Stimulated activated CD4-positive, alpha-beta T cell treated with anti-CD3 and anti-CD28 coated beads, Interleukin-2, amount 100 ng/mL, for 24 hours (primary cell): ENCODE measurements at places on chromosomes 5 and 9.
A peak's percentile ranks its signal among the peaks of the same experiment; 100 is the strongest.

DNA sequence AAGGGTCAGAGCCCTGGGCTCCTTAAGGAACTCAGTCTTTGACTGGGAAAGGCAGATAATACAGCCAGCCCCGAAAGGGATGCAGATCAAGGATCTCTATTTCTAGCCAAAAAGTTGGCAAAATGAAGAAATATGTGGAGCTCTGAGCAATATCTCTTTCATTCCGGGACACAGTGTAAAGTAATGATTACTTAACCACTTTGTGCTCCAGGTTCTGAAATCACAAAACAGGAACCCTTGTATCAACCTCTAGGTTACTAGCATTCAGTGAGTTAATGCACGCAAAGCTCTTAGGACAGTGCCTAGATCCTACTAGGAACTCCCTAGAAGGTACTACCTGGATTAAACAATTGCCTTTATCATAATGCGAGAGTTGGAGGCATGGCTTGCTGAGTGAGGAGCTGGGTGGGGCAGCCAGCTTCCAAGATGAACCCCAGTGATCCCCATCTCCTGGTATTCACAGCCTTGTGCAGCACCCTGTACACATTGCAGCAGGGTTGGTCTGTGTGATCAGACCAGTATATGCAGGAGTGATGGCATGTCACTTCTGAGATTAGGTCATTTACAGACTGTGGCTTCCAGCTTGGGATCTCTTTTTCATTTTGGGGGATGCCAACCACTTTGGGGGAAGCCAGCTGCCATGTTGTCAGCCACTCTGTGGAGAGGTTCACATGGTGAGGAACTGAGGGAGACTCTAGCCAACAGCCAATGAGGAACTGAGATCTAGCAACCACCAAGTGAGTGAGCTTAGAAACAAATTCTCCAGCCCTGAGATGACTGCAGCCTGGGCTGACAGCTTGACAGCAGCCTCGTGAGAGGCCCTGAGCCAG lies 103.1 kb upstream of the SLC44A1 start:
- no peak for DNase-seq

DNA sequence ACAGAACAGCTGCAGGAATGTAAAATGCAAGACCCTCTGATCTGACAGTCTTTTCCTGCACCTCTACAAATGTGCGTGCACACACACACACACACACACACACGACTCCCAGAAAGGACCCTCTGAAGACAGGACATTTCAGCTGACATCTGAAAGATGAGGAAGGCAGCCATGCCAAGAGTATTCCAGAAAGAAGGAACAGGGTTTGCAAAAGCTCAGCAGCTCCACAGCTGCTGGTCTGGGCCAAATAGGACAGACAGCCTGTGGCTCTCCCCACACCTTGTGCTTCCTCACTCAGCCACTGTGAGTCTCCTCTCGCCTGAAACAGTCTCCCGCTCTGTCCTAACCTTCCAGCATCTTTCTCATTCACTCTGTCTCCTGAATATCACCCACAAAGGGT lies 189.0 kb downstream of the PALM2AKAP2 start:
- no peak for DNase-seq

GRCh38 chr5:73298772-73299630 lies 126.0 kb downstream of the TMEM174 start:
- DNase-seq = peak; percentile 41

GRCh38 chr5:80282054-80282453 lies 26.2 kb upstream of the SERINC5 start:
- DNase-seq = no peak

DNA sequence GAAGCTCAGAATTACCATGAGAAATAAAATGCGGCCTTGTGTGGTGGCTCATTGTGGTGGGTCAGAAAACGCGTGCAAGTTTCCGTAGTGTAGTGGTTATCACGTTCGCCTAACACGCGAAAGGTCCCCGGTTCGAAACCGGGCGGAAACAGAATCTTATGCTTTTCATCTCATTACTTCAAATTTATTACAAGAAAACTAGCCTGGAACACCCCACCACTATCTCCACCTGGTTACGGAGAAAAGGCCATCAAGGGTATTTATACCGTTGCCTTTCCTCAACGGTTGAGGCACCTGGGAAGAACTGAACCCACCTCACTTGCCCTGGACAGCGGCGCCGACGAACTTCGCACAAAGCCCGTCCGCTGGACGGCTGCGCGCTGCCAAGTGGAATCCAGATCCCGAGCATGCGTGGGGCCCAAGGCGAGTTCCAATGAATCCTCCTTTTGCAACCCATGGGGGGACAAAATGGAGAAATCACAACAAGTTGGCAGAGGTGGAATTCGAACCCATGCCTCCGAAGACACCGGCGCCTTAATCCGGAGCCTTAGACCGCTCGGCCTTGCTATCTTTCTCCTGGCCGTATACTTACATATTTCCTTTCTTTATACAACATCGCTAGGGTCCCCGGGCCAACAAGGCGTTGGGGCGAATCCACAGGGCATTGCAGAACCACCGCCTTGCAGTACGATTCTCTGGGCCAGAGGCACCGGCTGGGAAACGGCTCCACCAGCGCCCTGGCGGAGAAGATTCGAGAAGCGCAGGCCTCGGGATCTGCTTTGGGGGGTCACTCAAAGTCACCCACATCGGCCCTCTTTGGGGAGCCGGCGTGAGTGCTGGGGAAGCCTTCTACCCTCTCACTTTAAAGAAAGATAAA lies 16.9 kb downstream of the OR2V2 start:
- DNase-seq = peak; percentile 78

DNA sequence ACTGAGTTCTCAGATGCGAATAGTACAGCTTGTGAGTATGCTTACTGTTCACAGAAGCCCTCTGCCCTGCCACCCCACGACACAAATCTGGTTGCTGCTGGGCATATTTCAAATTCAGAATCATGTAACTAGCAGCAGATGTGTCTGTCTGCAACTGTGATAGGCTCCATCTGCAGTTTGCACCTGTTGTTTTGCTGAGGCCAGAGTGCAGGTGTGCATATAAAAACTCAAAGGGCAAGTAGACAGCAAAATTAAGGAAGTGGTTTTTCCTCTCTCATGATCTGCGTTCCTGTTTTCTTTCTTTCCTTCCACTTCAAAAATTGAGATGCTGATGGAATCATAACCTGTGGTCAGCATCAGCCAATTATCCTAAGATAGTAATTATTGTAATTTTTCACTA lies 1000.5 kb downstream of the PTPRD start:
- DNase-seq = no peak

- no peak for DNase-seq
Observed at GRCh38 chr5:157677931-157678330, 6.6 kb downstream of the C5orf52 start.

GRCh38 chr9:113989714-113990569 lies 88.2 kb downstream of the AMBP start:
- DNase-seq = no peak

GRCh38 chr5:73153513-73153912 lies 19.5 kb upstream of the TMEM174 start:
- DNase-seq = no peak

DNA sequence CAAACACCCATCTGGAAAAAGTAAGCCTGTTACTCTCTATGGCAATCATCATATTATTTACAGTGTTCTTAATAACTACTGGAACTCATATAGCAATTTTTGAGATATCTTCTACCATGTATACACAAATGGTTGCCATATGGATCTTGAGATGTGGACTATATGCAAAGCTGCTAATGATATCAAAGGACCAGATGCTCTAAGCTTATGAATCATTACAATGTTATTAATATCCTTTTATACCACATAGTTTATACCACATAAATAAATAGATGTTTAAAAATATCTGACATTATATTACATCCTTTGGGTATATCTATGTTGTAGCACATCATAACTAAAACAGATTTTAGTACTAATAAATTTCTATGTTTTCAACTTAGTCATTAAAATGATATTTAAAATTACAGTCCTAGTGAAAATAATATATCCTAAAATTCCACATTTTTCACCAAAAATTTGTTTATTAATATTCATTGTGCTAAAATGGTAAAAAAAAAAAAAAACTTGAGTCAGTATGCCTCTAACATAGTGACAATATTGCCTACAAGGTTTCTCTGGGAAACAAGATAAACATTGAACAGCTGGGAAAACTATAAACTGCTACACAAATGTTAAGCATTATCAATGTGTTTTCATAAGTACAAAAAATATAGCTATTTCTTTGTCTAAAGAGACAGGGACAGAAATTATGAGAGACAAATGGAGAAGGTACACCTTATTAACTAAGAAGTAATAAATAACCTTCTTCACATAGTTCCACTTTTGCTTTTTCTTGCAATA lies 85.5 kb downstream of the DTWD2 start:
- DNase-seq = no peak

GRCh38 chr9:136791516-136792276 lies 552 bp downstream of the TMEM141 start:
- peak; percentile 72 for DNase-seq

DNA sequence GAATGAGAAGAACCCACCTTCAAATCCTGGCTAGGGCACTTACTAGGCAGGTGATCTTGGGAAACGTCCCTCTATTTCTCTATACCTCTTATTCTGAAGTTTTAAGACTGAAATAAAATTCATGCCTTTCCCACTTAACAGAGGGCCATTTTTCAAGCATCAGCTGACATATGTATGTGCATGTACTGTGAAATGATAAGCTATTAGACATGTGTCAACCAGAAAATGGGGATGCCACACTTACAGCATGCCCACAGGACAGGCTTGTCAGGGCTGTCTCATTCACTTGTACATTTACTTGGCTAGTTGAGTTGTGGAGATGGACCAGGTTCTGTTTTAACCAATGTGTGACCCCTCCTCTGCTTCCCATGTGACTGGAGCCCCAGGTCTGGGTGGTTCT lies 78.5 kb downstream of the C9orf152 start:
- DNase-seq = no peak

DNA sequence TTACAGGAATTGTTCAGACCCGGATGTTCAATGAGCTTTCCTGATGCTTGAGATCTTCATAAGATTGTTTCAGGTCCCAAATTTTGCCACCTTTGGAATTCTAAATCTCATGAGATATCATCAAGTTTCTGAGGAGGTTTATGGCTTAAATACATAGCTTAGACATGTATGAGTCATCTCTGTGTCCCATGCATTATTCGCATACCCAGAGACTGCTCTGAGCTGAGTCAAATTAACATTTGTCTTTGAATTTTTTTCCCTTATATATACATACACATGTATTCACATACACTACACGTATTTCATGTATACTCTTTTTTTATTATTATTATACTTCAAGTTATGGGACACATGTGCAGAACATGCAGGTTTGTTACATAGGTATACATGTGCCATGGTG lies 744.6 kb downstream of the BRINP1 start:
- DNase-seq = no peak

GRCh38 chr5:176817369-176817840 lies 7.0 kb downstream of the UNC5A start:
- DNase-seq = no peak

DNA sequence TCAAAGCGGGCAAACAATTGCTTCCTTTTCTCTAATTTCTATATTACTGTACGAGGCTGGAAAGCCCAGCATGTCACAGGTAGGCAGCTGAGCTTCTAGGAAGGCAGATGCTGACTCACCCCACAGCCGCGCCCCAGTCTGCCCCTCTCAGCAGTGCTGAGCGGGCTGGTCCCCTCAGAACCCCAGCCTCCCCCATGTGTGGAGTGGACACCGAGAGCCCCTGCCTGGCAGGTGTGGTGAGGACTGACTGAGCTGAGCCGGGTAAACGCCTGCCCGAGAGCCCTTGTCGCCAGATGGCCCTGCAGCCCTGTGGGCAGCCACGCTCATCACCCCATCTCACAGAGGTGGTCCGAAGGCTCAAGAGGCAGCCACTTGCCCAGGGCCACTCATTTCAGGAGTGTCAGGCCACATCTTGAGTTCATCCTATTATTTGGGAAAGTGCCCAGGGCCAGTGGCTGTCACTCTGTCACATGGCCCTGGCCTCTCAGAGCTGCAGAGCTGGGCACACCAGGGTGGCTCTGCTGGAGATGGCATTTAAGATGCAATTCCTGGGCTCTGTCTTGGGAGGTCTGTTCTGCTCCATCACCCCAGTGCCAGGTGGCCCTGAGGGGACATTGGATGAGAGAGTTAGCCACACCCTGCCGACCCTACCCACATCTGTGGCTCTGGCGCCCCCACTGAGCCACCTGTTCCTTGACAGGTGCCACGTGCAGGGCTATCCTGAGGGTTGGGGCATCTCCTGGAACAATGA lies 12.4 kb downstream of the CARD19 start:
- peak; percentile 67 for DNase-seq

DNA sequence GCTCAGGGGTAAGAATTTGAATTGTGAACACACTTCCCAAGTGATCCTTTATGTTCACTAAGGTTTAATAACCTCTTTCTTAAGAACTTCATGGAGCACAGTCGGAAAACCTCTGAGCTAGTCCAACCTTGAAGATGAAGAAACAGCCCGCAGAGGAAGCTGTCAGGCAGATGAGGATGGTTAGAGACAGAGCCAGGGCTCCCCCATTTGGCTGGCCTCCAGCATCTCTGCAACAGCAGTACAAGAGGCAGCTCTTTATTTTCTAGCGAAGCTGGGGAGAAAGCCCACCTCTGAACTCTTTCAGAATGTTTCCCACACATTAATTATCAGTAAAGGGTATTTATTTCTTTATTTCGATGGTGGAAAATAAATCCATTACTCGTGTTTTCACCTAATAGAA lies 350.8 kb downstream of the DMRT2 start:
- no peak for DNase-seq

GRCh38 chr9:124182741-124183140 lies 75.0 kb upstream of the NEK6 start:
- no peak for DNase-seq

GRCh38 chr5:56080375-56081052 lies 85.8 kb upstream of the IL6ST start:
- DNase-seq = no peak

- no peak for DNase-seq
Observed at GRCh38 chr5:131279204-131279603, 15.4 kb downstream of the CDC42SE2 start.

DNA sequence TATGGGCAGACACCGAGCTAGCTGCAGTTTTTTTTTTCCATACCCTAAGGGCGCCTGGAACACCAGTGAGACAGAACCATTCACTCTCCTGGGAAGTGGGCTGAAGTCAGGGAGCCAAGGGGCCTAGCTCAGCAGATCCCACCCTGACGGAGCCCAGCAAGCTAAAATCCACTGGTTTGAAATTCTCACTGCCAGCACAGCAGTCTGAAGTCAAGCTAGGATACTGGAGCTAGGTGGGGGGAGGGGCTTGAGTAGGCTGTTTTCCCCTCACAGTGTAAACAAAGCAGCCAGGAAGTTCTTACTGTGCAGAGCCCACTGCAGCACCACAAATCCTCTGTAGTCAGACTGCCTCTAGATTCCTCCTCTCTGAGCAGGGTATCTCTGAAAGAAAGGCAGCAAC lies 151.7 kb upstream of the HCN1 start:
- no peak for DNase-seq
